CD4-positive, alpha-beta T cell treated with Interferon gamma for 1 hour (primary cell): ENCODE measurements at places on chromosomes 2 and 18.

GRCh38 chr2:10453905-10454298 lies 5.8 kb upstream of the ODC1 start:
- no peak for DNase-seq

GRCh38 chr2:141889788-141890187 lies 241.0 kb downstream of the LRP1B start:
- no peak for DNase-seq

- DNase-seq: no peak
Observed at GRCh38 chr2:39275016-39275415, 31.2 kb upstream of the CDKL4 start.

DNA sequence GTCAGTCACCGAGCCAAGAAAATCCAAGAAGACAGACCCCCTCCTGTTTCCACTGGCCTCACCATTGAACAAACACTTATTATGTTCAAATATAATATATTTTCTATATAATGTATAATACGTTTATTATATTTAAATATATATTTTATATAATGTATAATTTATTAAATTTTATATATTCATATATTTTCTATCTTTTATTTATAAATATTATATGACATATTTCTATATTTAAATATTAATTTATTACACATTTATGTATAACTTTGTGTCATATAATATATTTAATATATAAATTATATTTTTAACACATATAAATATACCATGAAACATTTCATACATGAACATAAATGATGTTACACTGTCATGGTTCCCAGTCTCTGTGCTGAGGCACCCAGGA lies 60.9 kb upstream of the RMDN2 start:
- no peak for DNase-seq

- DNase-seq: no peak
Observed at GRCh38 chr2:22894761-22895160, 490.2 kb upstream of the KLHL29 start.

DNA sequence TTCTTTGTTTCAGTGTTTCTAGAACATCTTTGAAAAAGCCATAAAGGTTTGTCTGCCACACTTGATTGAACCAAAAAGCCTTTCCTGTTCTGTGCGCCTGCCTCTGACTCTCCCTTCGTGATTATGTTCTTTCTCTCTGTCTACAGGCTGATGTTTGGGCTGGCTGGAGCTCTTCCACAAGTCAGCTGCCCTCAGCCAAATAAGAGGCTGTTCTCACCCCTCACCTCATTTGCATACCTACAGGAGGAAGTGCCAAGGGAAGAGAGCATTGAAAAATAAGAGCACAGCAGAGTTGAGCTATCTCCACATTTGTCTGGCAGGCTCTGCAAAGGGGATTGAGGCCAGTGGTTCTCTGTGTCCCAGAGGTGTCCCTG lies 15.8 kb downstream of the INPP5D start:
- peak; percentile 45 for DNase-seq

GRCh38 chr2:27747827-27748352 lies 23.6 kb upstream of the MRPL33 start:
- no peak for DNase-seq

GRCh38 chr2:141911485-141912066 lies 219.2 kb downstream of the LRP1B start:
- DNase-seq: no peak

DNA sequence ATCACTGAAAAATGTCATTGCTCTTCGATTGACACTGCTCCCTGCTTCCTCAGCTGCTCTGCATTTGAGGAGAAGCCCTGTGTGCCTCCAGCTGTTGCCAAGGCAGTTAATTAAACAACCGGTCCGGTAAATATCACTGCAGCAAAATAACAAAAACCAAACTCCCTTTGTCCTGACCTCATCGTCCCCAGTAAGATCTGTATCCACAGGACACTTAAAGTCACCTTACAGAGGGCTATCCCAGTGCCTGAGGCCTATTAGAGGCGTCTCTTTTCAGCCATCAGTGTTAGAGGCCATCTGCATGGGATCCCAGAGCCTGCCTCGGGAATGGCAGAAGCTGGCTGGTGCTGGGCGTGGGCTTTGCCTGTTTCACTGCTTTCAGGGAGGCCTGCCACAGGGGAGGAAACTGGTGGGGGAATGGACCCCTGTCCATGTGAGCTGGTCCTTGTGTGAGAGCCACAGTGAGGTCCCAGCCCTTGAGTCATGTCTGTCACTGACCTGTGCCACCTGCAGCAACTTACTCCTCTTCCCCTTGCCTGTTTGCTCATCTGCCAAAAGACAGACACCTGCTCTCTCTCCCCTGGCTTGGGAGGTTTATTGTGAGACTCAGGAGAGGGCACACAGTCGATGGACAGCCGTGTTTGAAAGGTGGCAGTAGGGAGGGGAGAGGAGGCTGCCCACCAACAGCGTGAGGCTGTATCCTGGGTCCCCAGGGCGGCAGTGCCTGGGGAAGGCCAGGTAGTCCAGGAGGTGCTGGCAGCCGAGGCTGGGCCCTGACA lies 117.7 kb upstream of the MCFD2 start:
- DNase-seq: no peak

DNA sequence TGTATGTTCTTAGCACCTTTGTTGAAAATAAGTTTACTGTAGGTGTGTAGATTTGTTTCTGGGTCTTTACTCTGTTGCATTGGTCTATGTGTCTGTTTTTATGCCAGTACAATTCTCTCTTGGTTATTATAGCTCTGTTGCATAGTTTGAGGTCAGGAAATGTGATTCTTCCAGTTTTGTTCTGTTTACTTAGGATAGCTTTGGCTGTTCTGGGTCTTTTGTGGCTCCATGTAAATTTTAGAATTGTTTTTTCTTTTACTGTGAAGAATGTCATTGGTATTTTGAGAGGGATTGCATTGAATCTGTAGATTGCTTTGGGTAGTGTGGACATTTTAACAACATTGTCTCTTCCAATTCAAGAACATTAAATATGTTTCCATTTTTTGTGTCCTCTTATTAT lies 69.1 kb downstream of the ANKRD62 start:
- no peak for DNase-seq

- no peak for DNase-seq
Observed at GRCh38 chr2:3483986-3484960, 35.1 kb downstream of the ADI1 start.

DNA sequence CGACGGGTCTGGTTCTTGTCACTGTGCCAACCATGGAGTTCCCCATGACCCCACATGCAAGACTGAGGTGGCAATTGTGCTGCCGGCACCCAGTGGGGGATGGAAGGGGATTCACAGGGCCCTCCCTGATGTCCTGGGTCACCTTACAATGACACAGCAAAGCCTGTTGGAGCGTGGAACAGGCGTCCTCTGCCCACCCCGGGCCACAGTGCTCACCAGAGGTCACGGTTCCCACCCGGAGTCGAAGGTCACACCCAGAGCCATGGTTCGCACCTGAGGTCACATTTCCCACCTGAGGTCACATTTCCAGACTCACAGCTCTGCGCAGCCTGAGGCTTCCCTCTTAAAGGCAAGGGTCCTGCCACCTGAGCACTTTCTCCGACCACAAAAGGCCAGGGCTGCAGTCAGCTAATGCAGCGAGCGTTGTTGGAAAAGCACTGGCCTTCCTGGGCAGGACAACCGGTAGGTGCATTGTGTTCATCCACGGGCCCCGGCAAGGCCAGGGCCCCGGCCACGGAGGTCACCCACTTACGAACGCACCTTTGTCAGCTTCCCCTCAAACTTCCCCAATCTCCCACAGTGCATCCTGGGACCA lies 24.0 kb downstream of the KIF1A start:
- no peak for DNase-seq

DNA sequence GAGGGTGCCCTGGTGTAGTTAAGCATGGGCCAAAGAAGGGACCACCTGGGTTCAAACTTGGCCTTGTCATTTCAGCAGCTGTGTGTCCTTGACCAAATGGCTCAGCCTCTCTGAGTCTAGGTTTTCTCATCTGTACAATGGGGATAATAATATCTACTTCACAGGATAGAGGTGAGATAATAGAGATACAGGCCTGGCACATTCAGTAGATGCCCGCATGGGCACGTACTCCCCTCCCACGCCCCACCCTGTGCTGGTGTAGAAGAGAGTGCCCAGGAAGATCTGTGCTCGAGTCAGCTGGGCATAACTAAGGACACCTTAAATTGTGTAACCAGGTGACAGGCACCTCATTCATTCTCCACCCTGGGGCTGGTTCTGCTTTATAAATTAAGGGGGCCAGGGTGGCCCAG lies 8.4 kb upstream of the TMEM185B start:
- no peak for DNase-seq

- DNase-seq: no peak
Observed at GRCh38 chr2:117432746-117433145, 381.7 kb upstream of the DDX18 start.

- no peak for DNase-seq
Observed at GRCh38 chr18:3599195-3599594, 149.2 kb downstream of the TGIF1 start.

- peak; percentile 75 for DNase-seq
Observed at GRCh38 chr2:113198790-113199612, 25.2 kb downstream of the PSD4 start.

GRCh38 chr18:36083729-36084128 lies 16.4 kb upstream of the RPRD1A start:
- no peak for DNase-seq

- DNase-seq: no peak
Observed at GRCh38 chr2:149579972-149580882, 7.3 kb downstream of the MMADHC start.

DNA sequence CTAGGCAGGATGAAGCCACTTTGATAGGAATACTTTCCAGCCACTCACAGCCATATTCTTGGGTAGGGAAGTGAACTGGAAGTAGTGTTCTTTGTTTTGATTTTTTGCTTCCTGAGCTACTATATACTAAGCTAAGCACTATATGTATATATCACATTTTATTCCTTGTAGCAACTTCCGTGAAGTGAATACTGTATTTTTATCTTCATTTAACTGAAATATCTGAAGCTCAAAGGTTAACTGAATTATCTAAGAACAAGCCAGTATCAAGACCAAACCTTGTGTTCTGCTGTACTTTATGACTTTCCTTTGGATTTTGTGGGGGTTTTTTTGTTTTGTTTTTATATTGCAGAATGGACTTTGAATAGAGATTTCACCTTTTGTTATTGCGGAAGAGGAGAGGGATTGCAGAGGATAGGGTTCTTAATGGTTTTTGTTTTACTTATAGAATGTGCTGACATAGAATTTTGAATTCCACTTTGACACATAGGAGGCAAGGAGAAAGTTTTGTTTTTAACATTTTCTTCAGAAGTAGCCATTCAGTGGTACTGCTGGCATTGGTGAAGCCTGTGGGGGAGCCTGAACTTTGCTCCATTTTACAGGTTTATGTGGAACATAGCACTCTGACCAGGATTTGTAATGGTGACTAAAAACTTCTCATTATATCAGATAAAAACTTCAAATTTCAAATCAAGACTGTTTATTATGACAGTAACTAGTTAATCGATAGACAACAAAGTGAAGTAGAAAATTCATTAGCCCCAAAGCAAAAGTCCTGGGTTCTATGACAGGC lies 24.1 kb upstream of the RNF138 start:
- no peak for DNase-seq

DNA sequence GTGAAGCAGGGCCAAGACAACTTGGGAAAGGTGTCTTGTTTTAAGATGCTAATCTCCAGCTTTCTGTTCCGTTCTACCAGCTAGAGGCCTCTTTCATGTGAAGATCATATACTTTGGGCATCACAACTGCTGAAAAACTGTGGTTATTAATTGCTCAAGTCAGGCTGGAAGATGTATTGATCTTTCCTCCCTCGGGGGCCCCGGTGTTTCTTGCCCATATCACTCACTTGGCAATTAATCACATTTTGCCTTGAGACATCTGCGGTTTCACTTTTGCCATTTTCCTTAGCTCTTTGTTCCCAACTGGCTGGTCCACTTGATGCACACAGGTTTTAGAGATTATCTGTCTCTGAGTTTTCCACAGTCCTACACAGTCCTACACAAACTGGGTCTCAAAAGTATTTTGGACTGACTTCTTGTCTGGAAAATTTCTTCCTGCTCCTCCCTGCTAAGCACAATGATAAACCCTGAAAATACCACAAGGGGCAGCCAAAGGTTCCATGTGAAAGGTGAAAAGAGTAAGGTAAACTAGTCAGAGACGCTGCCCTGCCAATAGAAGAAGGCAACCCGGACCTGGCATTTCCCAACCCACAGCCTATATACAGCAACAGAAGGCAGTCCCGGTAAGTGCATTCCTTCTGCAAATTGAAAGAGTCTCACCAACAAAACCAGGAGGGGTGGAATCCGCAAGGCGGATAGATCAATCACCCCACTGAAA lies 181.0 kb downstream of the AFF3 start:
- no peak for DNase-seq

DNA sequence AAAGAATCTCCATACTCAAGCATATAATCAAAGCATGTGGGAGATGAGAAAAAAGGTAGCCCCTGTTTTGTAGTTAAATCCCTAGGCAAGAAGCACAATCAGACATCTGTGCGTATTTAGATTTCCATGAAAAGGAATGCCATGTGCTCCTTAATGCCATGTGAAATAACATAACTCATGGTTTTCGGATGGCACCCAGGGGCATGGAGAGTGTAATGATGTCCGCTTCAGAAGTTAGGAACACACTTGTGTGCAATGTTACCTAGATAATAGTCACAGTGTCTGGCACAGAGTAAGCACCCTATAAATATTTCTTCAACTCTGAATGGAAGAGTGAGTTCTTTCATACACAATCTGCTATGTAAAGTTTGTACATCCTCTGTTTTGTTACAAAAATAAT lies 197.0 kb downstream of the NCKAP5 start:
- no peak for DNase-seq

GRCh38 chr2:43648994-43649701 lies 12.1 kb downstream of the PLEKHH2 start:
- no peak for DNase-seq

GRCh38 chr2:203730076-203730729 lies 23.8 kb downstream of the CD28 start:
- DNase-seq: no peak

DNA sequence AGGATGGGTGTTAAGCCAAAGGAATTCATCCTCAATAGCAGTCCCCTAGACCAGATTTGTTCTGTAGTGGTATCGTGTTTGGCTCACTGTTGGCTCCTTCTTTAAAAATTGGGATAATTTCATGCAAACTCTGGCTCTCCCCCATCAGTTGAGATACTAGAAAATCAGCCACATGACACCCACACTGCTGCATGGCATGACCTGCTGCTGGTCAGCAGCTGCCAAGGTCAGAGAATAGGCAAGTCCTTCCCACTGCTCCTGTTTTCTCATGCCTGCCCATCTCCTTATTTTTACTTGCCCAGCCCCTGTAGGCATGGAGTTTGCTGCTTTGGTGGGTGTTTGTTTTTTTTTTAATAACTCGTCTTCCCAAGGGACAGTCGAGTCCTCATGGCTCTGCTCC lies 1.0 kb upstream of the SNRNP200 start:
- no peak for DNase-seq

DNA sequence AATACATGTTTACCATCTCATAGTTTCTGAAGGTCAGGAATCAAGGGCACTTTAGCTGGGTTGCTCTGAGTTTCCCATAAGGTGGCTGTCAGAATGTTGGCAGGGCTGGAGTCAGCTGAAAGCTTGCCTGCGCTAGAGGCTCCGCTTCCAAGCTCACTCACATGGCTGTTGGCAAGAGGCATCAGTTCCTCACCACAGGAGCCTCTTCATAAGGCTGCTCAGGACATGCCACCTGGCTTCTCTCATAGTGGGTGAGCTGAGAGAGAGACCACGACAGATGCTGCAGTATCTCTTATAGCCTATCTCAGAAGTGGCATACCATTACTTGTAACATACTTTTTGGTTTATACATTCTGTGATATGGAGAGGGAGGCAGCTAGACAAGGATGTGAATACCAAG lies 7.2 kb downstream of the HADHB start:
- no peak for DNase-seq
